ENCODE measurements at places on chromosomes 12 and 14.

DNA sequence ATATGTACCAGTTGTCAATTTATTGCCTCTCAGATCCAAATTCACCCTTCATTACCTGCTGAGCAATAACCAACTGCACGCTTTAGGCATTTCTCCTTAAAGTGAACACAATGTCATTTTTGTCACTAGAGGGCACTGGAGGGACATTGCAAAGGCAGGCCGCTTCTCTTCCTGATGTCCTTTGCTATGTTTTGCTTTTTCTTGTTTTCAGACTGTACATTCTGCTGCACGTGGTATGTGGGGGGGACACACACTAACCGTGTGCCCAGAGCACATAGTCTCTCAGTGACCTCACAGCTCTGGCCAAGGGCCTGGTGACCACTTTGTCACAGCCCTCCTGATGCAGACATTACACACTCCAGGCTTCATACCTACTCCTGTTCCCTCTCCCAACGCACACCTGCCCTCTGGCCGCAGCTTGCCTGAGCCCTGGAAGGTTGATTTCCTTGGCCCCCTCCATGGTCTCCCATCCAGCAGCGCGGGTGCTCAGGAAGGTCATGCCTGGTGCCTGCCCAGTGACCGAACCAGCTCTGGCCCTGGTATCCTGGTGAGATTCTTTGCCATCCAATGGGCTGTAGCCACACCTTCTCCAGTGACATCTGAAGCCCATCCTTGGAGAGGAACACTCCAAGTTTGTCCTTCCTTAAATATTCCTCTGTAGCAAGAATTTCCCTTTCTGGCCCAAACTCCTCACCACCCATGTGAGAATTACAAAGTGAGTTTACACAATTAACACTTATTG, 39.9 kb downstream of the MYO1H start:
- no peak for DNase-seq

- no peak for DNase-seq
These were observed 28.5 kb downstream of the FMNL3 start for GRCh38 chr12:49678711-49679110.

- DNase-seq: no peak
These were observed 11.8 kb downstream of the ATG14 start for GRCh38 chr14:55399852-55400251.

DNA sequence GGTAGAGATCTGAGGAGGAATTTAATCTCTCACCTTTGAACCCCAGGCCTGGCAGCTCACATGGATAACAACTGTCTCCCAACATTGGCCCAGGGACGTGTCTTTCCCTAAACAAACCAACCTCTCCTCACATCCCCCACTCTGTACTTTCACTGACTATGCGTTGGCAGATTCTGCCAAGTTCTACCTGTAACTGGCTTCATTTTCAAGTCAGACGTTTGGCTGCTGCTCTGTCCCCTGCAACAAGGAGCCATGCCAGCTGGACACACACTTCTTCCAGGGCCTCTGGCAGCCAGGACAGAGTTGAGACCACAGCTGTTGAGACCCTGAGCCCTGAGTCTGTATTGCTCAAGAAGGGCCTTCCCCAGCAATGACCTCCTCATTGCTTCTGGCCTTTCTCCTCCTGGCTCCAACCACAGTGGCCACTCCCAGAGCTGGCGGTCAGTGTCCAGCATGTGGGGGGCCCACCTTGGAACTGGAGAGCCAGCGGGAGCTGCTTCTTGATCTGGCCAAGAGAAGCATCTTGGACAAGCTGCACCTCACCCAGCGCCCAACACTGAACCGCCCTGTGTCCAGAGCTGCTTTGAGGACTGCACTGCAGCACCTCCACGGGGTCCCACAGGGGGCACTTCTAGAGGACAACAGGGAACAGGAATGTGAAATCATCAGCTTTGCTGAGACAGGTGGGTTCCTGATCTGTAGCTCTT, at the start of gene INHBC:
TSS of gene INHBC (plus strand) at position 268 of the 707 bp plus-strand sequence. CDS start at position 371, 103 bp downstream.
- DNase-seq: no peak

GRCh38 chr12:131010396-131011131, 56.9 kb downstream of the ADGRD1 start:
- DNase-seq: no peak

DNA sequence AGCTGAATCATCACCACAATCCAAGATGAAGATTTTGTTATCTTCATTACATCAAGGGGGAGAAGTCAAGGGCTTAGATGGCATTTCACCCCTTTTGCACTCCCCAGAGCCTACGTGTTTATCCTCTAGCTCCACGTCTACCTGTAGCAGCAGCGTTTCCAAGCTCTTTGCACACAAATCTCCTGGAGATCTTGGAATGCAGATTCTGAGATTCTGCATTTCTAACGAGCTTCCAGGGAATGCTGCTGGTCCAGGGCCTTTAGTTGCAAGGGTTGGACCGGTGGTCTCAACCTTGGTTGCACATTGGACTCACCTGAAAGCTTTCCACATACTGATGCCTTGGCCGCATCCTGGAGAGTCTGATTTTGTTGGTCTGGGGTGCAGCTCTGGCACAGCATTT, 49.5 kb upstream of the STON2 start:
- DNase-seq: no peak

DNA sequence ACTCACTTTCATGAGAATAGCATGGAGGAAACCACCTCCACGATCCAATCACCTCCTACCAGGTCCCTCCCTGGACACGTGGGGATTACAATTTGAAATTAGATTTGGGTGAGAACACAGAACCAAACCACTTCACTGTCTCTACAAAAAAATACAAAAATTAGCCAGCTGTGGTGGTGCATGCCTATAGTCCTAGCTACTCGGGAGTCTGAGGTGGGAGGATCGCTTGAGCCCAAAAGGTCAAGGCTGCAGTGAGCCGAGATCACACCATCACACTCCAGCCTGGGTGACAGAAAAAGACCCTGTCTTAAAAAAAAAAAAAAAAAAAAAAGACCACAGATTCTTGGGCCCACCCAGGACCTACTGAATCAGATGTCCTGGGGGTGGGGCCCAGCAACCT, 28.3 kb downstream of the BRI3BP start:
- no peak for DNase-seq

DNA sequence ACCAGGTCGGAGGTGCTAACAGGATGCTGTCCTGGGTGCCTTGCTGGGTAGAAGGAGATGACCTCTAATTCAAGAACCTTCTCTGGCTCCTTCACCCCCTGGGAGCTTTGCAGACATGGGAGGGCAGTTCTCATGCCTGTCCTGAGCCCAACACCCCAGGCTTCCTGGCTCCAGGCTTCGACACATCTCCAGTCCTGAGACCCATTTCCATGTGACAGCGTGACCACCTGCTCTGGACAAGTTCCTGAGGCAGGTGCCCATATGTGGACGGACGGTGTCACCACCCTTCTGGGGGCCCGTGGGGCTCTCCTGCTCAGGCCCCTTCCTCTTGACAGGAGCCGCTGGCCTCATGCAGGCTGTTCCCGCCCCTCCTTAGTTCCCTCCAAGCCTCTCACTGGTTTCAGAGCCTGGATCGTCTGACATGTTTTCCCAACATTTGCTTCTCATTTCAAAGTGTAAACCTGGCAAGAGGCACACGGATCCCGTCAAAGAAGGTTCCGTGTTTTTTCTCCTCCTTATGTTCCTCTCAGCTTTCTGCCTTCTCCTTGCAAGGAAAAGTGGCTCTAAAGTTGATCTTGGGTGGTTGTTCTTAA, 291.9 kb upstream of the RTL1 start:
- no peak for DNase-seq

All from left renal pelvis (tissue), 4 donors.